ENCODE measurements at places on chromosomes 3 and 15. TPM values are rescaled to one million over a fixed set of nuclear protein-coding genes. Genes with fewer than 3 reads are reported as not detected.
A peak's percentile ranks its signal among the peaks of the same experiment; 100 is the strongest.

DNA sequence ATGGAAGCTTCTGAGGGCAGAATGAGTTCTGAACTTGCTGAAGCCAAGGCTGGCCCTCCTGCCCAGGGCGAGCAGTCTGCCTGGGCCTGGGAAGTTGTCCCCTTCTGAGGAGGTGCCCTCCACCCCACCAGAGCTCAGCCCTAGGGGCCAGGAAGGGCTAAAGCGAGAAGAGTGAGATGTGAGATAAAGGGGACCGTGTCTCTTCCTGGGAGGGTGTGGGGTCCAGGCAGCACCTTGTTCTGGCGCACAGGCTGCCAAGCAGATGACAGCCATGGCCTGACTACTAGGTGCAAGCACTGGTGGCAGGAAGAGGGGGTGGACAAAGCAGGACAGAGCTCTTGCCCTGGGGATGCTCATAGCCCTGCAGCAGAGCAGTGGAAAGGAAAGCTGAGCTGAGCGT lies 3.7 kb downstream of the PAK6 start:
- no peak for DNase-seq

Gene CLDN11
- polyA plus RNA-seq, result 5.0 TPM

Gene NEIL1
- polyA plus RNA-seq, result 44.5 TPM

Gene RETNLB
- not detected for polyA plus RNA-seq

Gene GOLGA8T
- polyA plus RNA-seq, result 0.75 TPM

GRCh38 chr3:58335652-58335947 lies 2.9 kb downstream of the PXK start:
- DNase-seq, result no peak

GRCh38 chr3:127732879-127733350 lies 60.2 kb downstream of the ABTB1 start:
- no peak for DNase-seq

- DNase-seq, result peak; percentile 51
These were observed 31.8 kb upstream of the RASA2 start for GRCh38 chr3:141454906-141455602.
